ENCODE measurements at places on chromosomes 5 and 9.

DNA sequence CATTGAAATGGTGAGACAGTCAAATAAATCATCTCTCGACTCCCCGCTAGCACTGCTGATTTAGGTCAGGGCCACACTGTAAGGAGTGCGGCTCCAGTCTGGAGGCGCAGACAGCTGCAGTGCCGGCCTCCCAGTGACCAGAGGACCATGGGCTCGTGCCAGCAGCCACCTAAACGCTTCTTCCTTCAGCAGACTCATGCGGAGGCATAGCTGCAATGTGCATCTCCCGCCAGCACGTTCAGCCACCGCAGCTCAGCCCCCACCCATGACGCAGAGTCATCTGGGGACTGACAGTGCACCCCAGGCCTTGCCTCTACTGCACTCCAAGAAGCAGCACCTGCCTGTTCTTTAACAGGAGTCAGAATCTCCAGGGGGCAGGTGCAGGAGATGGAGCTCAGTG, 13.6 kb upstream of the MAPK9 start:
- no peak for DNase-seq

GRCh38 chr5:135059000-135059923, 25.2 kb upstream of the PITX1 start:
- DNase-seq = no peak

DNA sequence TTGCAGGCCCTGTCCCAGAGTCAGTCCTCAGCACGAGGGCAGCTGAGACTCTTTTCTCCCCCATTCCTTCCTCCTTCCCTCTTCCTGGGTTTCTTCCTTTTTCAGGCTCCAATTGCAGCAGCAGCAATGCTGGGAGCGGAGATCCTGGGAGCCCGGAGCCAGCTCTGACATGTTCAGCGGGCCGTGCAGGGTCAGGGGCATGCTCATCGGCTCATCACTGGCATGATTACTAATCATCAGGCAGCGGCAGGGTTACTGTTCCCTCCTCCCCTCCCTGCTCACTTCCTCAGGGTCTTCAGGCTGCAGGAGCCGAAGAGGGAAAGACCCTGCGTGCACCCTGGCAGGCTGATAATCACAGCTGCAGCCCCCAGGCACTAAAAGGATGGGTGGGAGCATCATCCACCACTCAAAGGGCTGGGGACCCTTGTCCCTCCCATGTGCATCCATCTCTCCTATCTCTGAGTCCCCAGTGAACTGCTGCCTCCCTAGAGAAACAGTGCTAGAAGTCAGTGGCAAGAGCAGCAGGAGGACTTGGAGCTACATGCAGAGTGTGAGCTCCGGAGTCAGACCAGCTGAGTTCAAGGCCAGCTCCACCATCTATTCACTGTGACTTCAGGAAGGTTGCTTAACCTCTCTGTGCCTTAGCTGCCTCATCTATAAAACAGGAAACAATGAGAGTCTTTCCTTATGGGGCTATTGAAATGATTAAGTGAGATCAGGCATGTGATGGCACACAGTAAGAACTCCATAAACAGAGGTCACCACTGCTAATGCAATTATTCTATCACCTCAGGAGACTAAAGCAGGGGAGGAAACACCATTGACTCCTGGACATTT, 7.8 kb upstream of the KCNIP1 start:
- DNase-seq = no peak

DNA sequence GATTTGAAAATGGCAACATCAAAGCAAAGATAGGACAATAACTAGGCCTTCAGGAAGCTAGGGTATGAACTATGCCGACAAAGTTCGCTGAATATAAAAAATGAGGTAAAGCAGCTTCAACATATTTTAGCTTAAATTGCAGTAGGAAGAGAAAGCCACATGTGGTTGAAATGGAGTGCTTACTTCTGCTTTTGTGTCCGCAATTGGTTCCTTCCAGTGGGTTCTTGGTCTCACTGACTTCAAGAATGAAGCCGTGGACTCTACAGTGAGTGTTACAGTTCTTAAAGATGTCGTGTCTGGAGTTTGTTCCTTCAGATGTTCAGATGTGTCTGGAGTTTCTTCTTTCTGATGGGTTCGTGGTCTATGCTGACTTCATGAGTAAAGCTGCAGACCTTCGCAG, 95.2 kb downstream of the APTX start:
- no peak for DNase-seq

DNA sequence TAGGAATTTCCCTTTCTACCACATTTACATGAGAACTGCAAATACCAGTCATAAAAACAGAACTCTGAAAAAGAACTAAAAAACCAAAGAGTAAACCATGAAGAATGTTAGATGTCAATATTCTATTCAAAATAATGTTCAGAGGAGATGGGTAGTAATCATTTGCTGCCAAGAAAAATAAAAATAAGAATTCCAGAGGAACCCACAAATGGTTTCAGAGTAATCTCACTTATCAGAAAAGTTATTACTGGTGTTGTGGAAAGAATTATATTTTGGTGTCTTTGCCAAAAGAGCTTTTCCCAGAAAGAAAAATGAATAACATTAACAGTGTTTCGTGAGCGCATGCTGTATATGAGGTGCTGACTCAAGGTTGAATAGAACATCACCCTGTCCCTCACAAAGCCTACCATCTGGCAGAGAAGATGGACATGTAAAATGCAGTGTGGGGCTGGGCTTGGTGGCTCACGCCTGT, 35.6 kb downstream of the GPR21 start:
- DNase-seq = no peak

- DNase-seq = no peak
Measured at GRCh38 chr5:132641241-132641723, 16.7 kb upstream of the IL13 start.

- no peak for DNase-seq
Measured at GRCh38 chr5:7391814-7392692, 3.9 kb upstream of the ADCY2 start.

- DNase-seq = no peak
Measured at GRCh38 chr5:74541381-74541781, 99.1 kb downstream of the ENC1 start.

- DNase-seq = no peak
Measured at GRCh38 chr9:12166518-12166917, 526.7 kb upstream of the TYRP1 start.

- no peak for DNase-seq
Measured at GRCh38 chr9:69376651-69377050, 51.6 kb downstream of the ENTREP1 start.

GRCh38 chr9:4375424-4376200, 75.7 kb upstream of the GLIS3 start:
- DNase-seq = no peak

DNA sequence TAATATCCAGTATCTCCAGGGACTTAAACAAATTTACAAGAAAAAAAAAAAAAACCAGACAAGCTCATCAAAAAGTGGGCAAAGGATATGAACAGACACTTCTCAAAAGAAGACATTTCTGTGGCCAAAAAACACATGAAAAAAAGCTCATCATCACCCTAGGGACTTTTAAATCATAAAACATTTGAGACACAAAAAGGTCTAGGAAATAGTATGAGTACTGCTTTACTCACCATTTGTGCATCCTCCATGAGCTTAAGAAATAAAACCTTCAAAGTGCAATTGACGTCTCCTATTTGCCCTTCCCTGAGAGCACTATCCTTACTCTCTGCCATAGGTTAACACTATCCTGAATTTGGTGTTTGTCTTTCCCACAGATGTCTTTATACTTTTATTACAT, 193.7 kb upstream of the NREP start:
- no peak for DNase-seq

DNA sequence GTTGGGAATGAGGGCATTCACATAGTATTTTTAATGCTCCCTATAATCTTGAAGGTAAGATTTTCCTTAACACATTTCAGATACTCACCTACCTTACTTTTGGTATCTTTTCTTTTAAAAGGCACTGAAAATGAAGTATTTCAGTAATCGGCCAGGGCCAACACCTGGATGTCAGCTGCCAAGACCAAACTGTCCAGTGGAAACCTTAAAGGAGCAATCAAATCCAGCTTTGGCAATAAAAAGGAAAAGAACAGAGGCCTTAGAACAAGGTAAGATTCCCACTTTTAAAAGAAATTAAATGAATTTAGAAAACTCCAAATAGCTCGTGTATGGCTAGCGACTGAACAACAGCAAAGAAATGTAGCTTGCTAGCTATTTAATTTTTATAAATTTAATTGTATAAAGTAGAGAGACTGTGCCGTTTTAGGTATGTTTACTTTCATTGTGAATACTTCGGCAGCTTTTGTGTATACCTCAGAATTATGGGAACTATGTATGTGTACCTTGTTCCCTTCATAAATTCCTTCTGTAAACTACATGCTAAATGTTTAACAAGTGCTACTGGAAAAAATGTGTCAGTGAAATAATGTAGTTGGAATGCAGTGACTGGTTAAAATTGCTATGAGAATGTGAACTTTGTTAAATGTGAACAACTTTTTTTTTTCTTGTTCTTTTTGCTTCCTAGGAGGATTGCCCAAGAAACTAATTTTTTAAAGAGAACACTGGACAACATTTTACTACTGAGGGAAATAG, 41.9 kb downstream of the CDK7 start:
- DNase-seq = no peak

DNA sequence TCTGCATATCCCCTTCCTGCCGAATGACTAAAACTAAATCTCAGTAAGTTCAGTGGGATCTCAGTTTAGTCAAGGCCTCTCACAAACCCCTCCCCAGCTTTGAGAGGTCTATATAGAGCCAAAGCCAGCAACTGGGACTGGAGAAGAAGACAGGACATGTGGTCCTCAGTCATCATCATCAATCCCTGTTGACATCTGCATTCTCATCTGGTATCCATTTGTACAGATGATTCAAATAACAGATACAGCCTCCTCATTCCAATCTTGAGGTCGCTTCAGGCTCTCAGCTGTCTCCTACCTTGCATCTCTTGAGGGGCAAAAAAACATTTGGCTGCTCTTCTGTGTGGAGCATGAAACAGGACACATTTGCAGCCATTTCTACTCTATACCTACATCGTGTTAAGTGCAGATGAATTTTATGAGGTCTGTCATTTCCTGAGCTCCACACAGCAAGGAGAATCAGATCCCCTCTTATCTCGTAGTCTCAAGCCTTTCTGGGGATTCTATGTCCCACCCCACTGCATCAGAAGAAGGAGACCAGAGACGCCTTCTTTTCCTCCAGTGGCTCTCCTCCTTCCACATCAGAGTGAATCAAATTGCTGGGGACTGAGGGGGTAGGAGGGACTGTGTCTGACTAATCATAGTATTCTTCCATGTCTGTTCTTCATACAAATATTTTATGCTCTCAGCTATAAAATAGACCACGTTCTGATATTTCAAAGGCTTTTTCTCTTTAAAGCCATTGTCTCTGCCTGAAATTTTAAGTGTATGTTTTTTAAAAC, 4.7 kb upstream of the RECK start:
- DNase-seq = no peak

DNA sequence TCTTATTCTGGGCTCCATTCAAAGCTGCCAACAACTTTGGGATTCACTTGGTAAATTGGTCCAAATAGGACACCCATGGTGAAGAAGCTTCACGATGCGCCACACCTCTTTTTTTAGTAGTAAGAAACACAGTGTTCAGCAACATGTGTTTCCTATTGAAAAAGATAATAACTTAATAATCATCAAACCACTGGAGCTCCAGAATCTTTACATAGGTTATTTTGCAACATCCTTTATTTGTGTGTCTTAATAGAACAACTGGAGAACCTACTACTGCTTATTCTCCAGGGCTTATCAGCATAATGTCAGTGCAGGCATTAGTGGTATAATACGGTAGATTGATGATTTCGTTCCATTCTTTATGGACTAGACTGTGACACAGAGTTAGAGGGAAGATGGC, 63.3 kb upstream of the DAPK1 start:
- DNase-seq = no peak

- DNase-seq = no peak
Measured at GRCh38 chr5:157955541-157956172, 96.7 kb upstream of the CLINT1 start.

GRCh38 chr5:112737070-112737462, 619 bp upstream of the APC start:
- no peak for DNase-seq

- no peak for DNase-seq
Measured at GRCh38 chr9:4508246-4508906, 18.1 kb downstream of the SLC1A1 start.

DNA sequence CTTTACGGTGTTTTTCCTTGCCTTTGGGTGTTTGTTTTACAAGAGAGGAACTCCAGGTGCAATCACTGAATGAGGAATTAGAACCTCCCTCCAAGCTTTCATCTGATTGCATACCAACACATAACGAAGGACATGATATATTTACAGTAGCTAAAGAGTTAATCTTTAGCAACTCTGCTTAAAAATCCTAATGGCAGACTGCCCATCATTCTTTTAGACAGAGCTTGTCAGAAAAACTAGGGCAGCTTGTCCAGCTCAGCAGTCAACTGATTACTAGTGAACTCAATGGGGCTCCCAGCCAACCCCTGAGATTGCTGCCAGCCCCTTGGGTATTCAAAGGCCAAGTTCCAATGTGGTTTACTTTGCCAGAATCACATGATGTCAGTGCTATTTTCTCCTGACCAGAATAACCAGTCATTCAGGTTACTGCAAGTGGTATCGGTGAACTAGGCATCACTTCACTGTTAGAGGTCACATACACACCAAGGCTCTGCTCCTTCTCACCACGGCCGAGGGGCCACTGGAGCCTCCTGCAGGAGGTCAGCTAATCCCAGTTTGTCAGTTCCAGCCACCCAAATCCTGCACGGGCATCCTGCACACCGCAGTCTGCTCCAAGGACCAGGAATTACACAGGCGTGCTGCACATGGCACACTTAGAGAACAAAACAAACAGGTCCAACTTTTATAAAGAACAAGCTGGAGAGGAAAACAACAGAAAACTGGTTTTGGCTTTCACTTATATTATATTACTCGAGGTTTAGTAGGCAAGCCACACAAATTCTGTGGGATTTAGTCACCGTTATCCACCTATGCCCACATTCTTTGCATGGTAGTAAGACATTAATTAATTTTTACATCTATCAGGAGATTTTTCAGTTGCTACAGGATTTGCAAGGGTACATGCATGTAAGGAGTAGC, 62.5 kb downstream of the NFIB start:
- no peak for DNase-seq

DNA sequence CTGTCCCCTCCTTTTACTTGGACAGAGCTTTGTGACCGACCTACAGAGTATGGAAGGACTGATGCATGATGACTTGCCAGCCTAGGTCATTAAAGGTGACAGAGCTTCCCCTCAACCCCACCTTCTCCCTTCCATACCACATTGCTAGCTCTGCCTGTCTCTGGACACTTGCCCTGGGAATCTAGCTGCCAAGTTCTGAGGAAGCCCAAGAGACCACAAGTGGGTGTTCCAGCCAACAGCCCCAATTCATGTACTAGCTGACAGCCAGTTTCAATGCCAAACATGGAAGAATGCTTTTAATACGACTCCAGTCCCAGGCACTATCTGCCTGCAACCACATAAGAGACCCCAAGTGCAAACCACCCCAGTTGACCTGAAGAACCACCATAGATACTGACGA, 477.1 kb downstream of the SPOCK1 start:
- no peak for DNase-seq

DNA sequence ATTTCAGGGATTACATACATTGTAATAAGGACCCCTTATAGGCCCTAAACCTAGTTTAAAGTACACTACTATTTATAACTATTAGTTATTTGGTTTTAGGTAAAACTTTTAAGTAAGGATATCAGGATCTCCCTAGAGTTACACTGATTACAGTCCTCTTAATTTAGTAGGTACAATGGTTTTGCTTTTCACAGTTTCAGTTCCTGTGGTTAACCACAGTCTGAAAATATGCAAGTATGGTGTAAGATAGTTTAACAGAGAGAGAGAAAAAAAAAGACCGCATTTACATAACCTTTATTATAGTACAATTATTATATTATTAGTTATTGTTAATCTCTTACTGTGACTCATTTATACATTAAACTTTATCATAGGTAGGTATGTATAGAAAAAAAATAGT, 725.3 kb upstream of the PTPRD start:
- no peak for DNase-seq
